ENCODE measurements at places on chromosomes 4 and X.

GRCh38 chr4:166941629-166942028 lies 292.7 kb downstream of the SPOCK3 start:
- DNase-seq, result no peak

- DNase-seq, result no peak
Observed at GRCh38 chr4:36241771-36242170, 2.5 kb downstream of the ARAP2 start.

DNA sequence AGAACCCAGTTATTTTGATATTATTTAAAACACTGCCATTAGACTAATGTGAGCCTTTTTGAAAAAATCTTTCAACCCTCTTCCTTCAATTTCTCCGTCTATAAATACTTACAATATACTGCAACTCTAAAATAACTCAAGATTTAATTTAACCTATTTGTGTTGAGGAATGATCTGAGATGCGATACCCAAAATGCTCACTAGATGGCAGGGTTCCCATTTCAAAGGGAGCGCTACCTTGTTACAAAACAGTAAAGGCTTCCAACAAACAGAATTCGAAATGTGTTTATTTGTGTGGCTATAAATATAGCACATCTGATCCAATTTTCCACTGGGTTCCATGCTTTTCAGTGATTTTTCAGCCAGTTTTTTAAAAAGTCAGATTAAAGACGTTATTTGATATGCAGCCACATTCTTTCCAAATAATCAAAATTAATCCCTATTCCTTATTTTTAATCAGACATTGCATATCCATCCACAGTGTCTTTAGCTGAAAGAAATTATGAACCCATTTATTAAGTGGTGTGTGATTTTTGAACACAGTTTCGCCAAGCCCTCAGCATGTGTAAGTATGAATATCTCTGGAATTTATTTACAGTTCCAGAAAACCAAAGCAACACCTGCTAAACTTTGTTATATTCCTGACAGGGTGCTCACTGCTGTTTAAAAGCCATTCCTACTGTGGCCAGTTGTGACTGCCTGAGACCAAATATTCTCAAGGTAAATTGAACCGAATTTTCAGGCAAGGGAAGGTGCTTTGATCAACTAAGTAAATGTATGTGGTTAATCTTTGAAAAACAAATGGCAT lies 668.0 kb upstream of the LCORL start:
- DNase-seq, result peak; percentile 6

GRCh38 chr4:89839558-89839957 lies 2.6 kb upstream of the SNCA start:
- DNase-seq, result no peak

Data from activated CD4-positive, alpha-beta T cell treated with anti-CD3 and anti-CD28 coated beads, Interleukin-2, amount 50 U/mL, for 4 hours (primary cell).